ENCODE measurements at places on chromosomes 11 and 22.
A peak's percentile ranks its signal among the peaks of the same experiment; 100 is the strongest.

DNA sequence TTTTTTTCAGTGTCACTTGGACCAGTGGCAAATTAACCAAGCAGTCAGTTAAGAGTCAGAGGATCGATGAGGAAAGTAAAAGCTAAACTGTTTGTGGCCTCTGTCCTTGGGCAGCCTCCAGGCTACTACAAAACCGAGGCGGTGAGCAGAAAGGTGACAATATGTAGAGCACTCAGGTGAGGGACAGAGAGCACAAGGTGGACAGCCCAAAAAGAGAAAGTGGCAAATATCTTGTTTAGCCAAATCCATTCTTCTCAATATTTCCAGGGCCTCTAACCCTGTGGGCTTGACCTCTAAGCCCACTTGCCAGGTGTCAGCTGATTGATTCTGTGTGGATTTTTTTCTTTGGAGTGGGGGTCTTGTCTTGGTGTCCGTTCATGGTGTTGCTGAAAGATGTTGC is 4202.2 kb upstream of the OR11H1 start:
- DNase-seq, result no peak

DNA sequence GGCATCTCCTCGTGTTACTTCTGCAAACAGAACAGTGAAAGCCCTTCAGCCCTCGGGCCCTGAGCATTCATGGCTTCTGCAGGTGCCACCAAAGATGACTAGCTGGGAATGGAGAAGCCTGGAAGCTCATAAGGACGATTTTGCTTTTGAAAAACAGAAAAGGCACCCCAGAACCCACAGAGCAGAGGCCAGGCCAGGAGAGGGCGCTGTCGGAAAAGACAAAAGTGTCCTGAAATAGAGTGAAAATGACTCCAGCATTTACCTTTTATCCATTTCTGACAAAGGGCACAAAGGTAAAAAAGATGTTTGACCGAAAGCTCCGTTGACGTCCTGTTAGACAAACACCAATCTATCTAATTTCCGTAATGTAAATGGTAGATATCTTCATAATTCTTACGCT is 37.6 kb downstream of the ZNF195 start:
- peak; percentile 40 for DNase-seq

- no peak for DNase-seq
These were observed 14.3 kb downstream of the CSNK1E start for GRCh38 chr22:38302906-38303305.

- no peak for DNase-seq
These were observed 7.0 kb downstream of the OR51B5 start for GRCh38 chr11:5336331-5336730.

GRCh38 chr11:119196833-119197483 is 9.2 kb upstream of the CBL start:
- peak; percentile 15 for DNase-seq

DNA sequence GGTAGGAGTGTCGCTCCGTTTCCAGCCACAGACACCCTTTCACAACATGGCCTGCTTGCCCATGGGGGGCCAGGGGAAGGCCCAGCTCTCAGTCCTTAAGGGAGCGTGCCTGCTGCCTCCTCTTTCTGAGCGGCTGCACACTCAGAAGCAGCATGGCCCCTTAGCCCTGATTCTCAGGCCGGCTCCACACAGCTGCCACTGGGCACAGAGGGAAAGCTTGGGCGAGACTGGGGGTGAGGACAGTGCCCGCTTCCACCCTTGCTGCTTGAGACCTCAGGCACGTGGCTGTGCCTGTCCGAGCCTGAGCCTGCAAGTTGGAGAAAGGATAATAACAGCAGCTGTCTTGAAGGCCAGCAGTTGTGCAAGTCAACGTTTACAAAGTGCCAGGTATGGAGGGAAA is 416.3 kb downstream of the SHANK2 start:
- no peak for DNase-seq

DNA sequence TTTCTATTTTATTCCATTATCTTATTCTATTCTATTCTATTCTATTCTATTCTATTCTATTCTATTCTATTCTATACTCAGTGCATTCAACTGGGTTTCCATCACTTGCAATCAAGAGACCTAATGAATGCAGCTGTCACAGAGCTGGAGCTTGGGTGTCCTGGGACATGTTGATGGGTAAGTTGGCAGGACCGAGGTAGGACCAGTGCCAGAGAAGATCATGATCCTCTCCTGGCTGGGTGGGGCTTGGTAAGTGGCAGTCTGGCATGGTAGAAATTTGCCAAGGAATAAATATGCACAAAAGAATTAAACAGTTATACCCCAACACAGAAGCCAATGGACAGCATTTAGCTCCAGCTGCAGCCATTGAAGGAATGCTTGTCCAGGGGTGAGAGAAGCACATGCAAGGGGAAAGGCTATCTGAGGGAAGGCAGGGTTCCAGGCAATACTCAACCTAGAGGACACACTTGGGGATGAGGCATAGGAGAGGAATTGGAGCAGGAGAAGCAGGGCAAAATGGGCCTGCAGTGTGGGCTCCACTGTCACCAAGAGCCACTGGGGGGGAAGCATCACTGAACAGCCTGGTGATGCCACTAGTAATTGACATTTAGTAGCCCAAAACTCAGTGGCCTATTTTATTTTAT is 97.0 kb upstream of the CD82 start:
- no peak for DNase-seq

GRCh38 chr11:96714689-96715088 is 324.9 kb downstream of the JRKL start:
- DNase-seq, result no peak

- DNase-seq, result no peak
These were observed 3.8 kb downstream of the CYB561A3 start for GRCh38 chr11:61357894-61358239.

DNA sequence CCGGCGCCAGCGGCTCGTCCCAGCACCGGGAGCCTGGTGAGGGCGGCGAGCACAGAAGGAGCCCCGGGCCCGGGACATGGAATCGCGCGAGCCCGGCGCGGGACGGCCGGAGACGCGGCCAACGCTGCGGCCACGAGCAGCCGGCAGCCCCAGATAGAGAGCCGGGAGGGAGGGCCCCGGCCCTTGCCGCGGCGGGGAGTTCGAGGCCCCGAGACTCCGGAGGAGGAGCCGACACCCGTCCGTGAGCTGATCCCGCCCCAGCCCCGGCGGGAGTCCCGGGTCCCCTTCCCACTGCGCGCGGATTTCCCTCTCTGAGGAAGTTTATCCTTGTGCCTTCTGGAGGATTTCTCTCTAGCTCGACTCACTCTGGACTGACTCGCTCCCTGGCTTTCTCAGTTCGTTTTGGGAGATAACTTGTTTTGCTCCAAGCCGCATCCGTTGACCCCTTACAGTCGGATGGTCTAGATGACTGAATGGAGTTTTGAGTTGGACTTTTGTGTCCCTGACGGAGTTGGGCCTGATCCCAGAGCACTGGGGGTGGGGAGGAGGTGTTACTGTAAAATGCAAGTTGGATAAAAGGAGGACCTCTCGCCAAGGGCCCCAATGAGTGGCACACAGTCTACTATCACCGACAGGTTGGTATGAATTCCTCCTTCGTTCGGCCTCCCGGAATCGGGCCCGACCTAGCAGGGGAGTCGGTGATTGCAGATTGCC is 585 bp downstream of the ARHGEF12 start:
- DNase-seq, result no peak

DNA sequence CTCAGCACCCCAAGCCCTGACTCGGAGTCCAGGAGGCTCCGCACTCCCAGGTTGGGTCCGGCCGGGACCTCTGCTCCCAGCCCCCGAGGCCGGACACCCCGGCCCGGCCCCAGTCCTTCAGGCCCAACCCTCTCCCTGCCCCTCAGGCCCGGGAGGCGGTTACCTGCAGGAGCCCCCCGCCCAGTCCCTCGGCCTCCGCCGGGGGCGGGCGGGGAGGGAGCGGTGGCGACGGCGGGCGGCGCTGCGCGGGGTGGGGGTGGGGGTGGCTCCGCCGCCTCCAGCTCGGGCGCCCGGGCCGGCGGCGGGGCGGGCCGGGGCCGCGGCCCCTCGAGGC is 310 bp downstream of the TCF20 start:
- DNase-seq, result no peak

- no peak for DNase-seq
These were observed 56.7 kb downstream of the PHF21B start for GRCh38 chr22:44952863-44953746.

DNA sequence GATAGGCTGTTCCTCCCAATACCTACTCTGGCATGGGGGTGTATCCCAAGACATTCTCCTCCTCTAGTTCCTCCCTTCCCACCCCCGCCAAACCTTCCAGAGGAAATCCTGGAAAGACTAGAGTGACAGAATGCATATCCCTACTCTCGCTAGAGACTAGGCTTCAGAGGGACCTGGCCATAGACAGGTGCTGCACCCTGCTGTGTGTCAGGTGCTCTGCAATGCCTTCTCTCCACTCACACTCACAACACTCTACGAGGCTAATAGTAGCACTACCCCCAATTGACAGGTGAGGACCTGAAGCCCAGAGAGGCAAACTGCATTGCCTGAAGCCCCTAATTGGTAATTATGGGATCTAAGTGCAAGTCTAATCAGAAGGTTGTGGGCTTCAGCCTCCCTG is 46.2 kb upstream of the LMO1 start:
- DNase-seq, result no peak

DNA sequence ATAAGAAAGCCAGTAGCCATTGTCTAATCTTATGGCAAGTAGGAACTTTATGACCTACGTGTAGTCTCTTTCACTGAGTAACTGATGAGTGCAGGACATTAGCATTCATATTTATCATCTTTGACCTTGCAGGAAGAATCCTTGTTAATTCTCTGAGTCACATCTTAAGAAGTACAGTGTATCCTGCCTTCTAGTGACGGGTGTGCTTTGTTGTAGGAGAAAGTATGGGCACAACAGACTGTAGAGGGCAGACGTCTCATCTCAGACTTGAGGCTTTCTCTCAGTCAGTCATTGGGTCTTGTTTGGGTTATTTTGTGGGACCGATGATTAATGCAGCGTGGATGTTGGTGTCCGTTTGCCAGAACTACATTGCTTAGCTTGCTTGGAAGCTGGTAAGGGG is 6.8 kb downstream of the RNF214 start:
- DNase-seq, result no peak

DNA sequence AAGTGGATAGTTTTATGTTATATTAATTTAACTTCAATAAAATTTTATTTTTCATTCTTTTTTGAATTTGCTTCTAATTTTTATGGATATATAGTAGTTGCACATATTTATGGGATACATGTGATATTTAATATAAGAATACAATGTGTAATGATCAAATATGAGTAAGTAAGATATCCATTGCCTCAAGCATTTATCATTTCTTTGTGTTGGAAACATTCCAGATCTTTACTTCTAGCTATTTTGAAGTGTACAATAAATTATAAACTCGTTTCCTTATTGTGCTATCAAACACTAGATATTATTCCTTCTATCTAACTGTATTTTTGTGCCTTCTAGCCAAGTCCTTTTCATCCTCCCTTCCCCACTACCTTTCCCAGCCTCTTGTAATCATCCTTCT is 17.0 kb downstream of the EXPH5 start:
- DNase-seq, result no peak

DNA sequence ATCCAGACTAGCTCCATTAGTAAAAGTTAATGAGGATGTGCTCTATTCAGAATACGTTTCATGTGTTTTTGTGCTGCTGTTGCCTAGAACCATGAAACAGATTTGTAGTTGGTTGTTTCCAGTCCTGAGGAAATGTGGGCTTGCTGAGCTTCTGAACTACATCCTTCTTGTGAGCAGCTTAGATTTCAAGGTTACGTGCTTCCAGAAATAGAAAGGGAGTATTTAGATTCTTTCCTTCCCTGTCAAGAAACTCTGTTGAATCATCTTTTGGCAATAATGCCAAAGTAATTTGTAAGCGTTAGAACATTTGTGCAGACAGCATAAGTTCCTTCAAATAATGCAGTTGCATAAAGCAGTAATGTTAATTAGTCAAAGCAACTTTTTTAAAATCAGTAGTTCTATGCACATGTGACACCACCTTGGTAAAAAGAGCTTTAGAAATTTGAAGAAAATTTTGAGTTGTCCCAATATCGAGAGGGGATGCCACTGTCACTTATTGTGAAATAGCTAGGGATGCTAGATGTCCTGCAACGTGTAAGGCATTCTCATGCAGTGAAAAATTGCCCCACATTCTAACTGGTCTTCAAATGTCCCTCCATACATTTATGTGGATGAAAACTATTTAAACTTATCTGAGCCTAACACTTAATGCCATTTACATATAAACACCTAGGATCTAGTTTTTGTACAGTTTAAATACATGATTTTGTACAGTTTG is 169.6 kb downstream of the ETS1 start:
- no peak for DNase-seq

GRCh38 chr22:40890881-40891280 is 29.0 kb upstream of the DNAJB7 start:
- no peak for DNase-seq

GRCh38 chr22:50271519-50271970 is 1.4 kb upstream of the MAPK11 start:
- DNase-seq, result no peak

GRCh38 chr11:2759228-2760195 is 59.7 kb upstream of the KCNQ1OT1 start:
- DNase-seq, result no peak

DNA sequence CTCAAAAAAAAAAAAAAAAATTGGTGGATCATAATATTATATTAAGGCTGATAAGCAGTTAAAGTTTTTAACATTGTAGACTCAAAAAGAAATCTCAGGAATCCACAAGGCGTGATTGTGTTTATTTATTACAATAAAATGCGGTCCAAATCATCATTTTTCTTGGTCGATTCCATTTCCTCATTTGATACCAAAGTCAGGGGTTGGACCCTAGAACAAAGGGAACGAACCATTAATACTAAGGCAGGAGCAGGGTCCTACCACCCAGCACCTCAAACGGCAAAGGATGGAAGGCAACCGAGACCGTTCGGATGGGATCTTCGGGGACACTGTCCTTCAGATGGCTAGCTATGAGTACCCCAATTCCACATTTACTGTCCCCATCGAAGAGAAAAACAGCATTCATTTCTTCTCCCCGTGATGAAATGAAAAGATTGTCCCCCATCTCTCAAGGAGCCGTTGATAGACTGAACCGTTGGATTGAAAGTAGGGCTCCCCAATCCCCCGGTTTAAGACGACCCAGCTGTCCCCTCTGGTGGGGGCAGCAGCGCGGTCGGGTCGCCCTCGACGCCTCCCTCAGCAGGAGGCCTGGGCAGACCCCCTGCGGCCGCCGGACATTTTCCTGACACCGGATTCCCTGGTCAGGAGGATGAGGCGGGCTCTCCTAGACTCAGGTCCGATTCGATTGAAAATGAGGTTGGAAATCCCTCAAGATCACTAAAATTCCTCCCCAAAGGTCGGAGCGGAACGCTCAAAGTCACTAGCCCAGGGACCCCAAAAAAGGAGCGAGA is 607 bp downstream of the DMC1 start:
- DNase-seq, result no peak

GRCh38 chr11:45082744-45083543 is 63.5 kb upstream of the PRDM11 start:
- DNase-seq, result no peak

Measured in stimulated activated CD8-positive, alpha-beta memory T cell treated with anti-CD3 and anti-CD28 coated beads, Interleukin-2, amount 100 ng/mL, for 1 hour (primary cell).